ENCODE measurements at places on chromosomes 13 and 19. TPM values are rescaled to one million over a fixed set of nuclear protein-coding genes. Genes with fewer than 3 reads are reported as not detected.

Gene JUND
- total RNA-seq: 272 TPM

Gene CYP2A7
- not detected for total RNA-seq

Gene IGFL2
- total RNA-seq: not detected

Gene ZNF491
- 2.3 TPM for total RNA-seq

Gene TMEM238
- 10.8 TPM for total RNA-seq

Gene SLITRK6
- not detected for total RNA-seq

Gene FBXL3
- 80.6 TPM for total RNA-seq

Gene GPC6
- total RNA-seq: 0.18 TPM

Gene POLR1G
- total RNA-seq: 6.2 TPM

Gene ZSCAN4
- not detected for total RNA-seq

Gene DPF1
- total RNA-seq: not detected

Gene SRRM5
- 1.1 TPM for total RNA-seq

Gene LILRB5
- total RNA-seq: not detected

Gene ZNF579
- total RNA-seq: 13.2 TPM

Gene LMTK3
- total RNA-seq: 24.0 TPM

Gene DHRS12
- total RNA-seq: 18.1 TPM

Gene MATK
- total RNA-seq: 41.4 TPM

Gene KHSRP
- 160 TPM for total RNA-seq

Gene AP1M2
- total RNA-seq: 1.6 TPM

Gene ZNF208
- 3.2 TPM for total RNA-seq

Gene IZUMO2
- not detected for total RNA-seq

Gene ECSIT
- 49.0 TPM for total RNA-seq

Gene CERS1
- total RNA-seq: not detected

Gene PLPPR2
- total RNA-seq: 8.6 TPM

Gene LCP1
- 574 TPM for total RNA-seq

Gene CADM4
- total RNA-seq: 0.41 TPM

Gene DNM2
- 315 TPM for total RNA-seq

Gene ZNF345
- total RNA-seq: 11.9 TPM

Gene RB1
- 24.4 TPM for total RNA-seq

Gene ZFR2
- 1.4 TPM for total RNA-seq

Gene KCNRG
- total RNA-seq: 0.47 TPM

Gene PMIS2
- not detected for total RNA-seq

Gene ZNF20
- total RNA-seq: 7.0 TPM

Gene KLK14
- 0.76 TPM for total RNA-seq

Gene KLK12
- total RNA-seq: not detected

Gene CGB5
- not detected for total RNA-seq
